ENCODE measurements at places on chromosomes 11 and 22.

DNA sequence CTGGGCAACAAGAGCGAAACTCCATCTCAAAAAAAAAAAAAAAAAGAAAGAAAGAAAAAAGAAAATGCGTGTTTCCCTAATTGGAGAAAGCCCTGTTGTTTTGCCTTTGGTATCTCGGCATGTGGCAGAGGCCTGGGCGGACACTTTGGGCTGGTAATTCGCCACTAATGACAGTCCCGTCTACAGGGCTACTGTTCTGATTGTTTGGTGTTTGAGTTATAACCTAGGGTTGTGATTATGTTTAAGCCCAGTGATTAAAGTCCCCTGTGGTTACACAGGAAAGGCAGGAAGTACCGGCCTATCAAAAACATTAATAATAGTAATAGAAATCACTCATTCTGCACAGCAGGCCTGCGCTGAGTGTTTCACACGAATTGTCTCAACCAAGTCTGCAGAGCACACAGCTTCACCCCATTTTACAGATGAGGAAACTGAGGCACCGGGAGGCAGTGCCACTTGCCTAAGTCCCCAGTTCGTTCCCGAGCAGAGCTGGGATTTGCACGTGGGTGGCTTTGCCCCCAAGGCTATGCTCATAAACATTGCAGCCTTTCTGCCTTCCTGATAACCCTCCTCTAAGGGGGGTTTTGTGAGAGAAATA, 39.1 kb upstream of the GRAMD4 start:
- DNase-seq = no peak

- DNase-seq = no peak
Observed at GRCh38 chr11:66862559-66863037, 5.7 kb downstream of the LRFN4 start.

DNA sequence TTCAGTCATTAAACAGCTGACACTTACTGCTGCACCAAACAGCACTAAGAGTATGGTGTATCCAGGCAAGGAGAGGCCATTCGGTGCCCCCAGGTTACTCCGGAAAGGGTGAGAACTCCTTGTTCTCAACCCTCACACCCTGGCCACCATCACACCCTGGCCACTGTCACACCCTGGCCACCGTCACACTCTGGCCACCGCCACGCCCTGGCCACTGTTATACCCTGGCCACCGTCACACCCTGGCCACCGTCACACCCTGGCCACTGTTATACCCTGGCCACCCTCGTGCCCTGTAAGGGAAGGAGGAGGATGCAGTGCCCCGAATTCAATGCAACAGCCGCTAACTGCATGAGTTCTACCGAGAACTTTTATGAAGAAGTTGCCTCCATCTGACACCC, 644.4 kb downstream of the TBC1D22A start:
- no peak for DNase-seq

DNA sequence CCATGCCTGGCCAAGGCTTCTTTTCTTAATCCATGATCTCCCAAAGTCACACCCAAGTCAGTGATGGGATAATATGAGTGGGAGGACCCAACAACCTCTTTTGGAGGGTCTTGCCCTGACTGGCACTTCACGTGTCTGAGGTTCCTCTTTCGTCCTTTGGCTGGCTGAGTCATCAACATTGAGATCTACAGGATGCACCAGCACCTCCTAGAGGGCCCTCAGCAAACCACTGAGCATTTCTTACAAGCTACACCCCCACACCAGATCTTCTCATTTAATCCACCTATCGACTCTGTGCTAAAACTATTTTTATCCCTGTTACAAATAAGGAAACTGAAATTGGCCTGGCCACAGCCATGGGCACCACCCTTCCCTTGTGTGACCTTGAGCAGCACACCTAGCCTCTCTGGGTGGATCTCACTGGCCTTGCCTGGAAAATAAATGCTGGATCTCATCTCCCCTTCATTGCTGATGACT, 63.4 kb downstream of the FLI1 start:
- peak; percentile 56 for DNase-seq

DNA sequence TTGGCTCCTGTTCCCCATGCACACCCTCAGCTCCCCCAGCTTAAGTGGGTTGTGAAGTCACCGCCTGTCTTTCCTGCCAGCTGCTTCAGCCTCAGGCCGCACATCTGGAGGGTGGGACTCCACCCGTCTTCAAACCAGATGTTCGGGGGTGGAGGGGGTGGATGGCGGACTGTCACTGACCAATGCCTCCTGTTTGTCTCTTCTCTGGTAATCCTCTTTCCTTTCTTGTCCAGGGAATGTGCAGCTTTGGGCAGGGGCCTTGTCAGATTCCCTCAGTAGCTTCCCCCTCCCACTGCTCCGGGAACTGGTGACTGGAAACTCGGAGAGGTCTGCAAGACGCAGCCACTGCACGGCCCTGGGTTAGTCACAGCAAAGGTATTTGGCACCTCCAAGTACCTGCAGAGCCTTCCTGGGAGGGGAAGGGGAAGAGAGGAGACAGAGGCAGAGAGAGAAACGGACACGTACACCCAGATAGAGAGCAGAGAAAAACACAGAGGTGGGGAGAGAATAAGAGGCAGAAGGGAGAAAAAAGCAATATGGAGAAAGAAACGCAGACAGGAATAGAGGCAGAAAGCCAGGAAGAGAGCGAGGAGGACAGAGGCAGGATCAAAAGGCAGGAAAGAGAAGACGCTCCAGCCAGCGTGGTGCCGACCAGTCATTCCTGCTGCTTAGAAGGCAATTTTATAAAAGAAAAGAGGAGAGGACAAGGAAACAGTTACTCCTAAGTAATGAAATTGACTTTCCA, 56.1 kb upstream of the TIMP3 start:
- no peak for DNase-seq

- no peak for DNase-seq
Observed at GRCh38 chr11:11419747-11420146, 66.7 kb upstream of the CSNK2A3 start.

GRCh38 chr11:10397226-10397987, 57.7 kb upstream of the AMPD3 start:
- no peak for DNase-seq

GRCh38 chr11:23725752-23726151, 771.1 kb upstream of the LUZP2 start:
- DNase-seq = no peak

DNA sequence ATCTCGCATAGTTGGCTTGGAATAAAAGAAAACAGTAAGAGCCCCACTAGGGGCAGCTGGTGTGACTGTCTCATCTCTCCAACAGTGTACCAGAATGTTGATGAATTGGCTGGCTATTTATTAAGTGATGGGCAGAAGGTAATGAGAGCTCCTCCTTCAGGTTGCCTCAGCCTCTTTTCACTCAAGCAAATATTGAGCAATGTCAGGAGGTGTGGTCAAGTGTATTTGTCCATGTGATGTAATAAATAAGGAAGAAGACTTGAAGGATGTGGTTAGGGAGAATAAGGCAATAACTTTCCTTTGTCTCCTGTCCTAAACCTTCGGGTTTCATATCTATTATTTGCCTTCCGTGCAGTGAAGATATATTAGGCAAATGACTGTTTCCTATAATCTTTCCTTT, at the start of gene TCN1:
TCN1 (minus strand) TSS at position 91 of the 400 bp plus-strand sequence; CDS start at position 74, 17 bp downstream.
- DNase-seq = no peak

- no peak for DNase-seq
Observed at GRCh38 chr11:5700421-5701054, 10.9 kb downstream of the TRIM22 start.

DNA sequence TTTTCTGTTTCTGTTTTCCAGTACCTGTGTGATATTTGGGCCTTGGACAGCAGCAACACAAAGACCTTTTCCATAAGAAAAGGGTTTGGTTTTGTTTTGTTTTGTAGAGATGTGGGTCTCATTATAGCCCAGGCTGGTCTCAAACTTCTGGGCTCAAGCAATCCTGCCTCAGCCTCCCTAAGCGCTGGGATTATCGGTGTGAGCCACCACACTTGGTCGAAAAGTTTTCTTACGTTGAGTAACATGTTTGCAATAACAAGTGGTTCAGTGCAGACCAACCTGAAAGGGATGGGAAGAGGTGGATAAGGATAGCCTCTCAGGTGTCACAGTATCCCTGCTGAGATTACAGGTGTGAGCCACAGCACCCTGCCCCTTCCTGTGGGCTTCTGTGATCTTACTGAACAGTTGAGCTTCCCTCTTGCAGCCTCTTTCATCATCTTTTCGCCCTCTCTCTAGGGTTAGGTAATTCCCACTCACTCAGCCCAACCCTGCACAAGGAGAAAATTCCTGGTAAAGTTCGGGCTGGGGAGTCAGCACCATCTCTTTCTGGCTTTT, 3.5 kb upstream of the MRPL48 start:
- DNase-seq = no peak

- no peak for DNase-seq
Observed at GRCh38 chr11:72278905-72279304, 34.9 kb upstream of the PHOX2A start.

DNA sequence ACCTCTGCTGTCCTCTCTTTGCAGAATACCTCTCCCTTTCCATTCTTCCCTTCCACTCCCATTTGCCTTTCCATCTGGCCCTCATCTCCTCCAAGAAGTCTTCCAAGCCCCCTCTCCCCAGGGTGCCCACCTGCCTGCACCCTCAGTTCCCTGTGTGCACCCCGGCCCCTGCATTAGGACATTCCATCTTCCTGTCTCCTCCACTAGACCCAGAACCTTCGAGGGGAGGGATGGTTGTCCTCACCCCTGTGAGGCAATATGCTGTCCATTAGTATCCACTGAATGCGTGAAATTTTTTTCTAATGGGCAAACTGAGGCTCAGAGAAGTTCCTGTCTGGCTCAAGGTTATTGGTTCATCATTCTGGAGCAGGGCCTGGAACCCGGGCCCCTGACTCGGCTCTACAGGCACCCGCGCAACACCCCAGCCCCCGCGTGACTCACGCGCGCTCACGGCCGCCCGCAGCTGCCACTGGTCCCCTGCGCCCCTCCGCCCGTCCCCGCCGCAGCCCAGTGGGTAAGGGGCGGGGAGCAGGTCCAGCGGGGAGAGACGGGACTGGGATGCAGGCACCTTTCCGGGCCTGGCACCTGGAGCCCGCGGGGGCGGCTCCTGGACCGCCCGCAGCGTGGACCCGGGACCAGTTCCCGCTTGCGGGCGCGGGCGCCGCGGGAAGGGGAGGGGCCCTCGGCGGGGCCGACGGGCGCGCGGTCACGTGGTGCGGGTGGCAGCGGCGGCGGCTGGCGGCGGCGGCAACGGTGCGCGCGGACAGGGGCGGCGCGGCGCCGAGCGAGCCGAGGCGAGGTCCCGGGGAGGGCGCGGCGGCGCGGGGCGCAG, 7.0 kb downstream of the SEPTIN3 start:
- peak; percentile 64 for DNase-seq

DNA sequence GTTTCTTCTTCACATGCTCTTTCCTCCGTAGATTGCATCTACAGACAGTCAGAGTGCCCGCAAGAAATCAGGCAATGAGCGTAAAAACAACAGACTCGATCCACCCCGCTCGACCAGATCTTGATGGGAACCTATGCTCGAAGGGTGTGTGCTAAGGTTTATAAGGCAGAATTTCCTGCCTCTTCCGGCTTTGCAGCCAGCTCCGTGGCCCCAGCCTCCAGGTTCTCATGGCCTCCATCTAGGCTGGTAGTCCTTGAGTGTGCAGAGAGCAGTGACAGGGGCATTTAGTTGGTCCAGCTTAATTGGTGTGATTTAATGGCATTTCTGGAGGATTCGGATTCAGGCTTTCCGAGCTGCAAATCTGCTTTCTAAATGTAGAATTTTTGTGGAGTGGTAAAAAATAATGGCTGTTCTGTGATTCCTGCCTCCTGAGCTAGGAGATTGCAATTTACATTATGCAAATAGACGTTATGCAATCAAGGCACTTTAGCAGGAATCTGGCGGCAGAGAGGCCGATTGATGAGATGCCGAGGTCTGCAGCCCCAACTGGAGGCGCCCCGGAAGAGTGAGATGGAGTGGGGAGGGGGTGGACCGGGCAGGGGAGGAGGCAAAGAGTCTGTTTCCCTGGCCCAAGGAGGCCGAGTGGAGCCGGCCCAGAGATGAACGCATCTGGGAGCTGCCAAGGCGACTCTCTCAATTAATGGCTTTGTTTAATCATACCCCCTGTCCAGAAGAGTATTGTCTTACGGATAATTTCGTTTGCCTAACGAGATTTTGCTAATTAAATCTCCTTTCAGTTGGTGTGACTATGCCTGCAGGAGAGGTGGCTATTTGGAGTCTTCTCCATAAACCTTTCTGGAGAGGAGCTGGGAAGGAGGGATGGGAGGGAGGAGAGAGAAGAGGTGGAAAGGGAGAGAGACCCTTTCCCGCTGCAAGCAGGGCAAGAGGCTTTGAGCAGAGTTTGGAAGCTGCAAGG, 75.3 kb downstream of the PKNOX2 start:
- DNase-seq = no peak

DNA sequence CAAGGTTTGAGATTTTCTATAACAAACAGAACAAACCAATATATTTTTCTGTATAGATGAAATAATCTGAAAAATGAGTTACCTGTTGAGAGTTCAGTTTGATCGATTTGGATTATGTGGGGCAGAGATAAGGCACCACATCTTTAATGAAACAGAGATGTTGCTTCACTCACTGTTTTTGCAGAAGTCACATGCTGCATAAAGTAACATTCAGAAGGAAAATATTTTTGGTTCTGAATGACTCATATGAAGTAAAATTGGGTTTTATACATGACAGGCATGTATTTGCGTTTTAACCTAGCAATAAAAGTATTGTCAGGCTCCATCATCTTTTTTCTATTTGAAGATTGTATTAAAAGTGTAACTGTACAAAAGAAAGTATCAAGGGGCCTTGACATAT, 77.8 kb downstream of the BBOX1 start:
- no peak for DNase-seq

GRCh38 chr22:47657224-47657623, 894.8 kb downstream of the TBC1D22A start:
- no peak for DNase-seq

DNA sequence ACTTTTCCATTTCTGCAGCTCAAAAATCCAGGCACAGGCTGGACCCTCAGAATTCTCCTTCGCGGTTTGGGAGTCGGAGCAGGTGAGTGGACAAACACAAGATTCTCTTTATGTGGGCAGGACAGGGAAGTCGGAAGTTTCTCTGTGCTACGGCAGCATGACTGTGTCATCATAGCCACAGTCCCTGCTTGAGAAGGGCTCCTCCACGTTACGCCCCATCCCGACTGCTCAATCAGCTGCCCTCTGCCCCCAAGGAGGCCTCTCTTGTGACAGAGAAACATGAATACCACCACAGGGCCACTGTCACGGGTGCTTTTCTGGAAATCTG, 89.0 kb upstream of the SHISAL1 start:
- no peak for DNase-seq

DNA sequence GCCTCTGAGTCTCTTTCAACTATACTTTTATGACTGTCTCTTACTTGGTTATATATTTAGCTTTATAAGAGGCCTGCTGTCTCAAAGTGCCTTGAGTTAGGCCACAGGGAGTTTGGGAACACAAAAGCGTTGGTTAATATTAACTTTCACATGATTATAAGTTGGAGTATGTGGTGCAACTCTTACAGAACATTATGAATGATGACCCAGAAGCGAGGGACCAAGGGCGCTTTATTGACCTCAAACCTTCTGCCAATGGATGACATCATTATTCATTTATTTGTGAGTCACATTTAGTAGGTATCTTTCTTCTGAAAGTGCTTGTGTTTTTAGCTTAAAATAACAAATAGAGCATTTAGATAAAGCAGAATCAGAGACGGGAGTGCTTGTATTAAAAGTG, 298.0 kb upstream of the ZC3H12C start:
- no peak for DNase-seq

All from activated CD4-positive, CD25-positive, alpha-beta regulatory T cell treated with anti-CD3 and anti-CD28 coated beads, Interleukin-2, amount 50 U/mL, for 72 hours (primary cell).